ENCODE measurements at places on chromosomes 11 and 22. TPM values are rescaled to one million over a fixed set of nuclear protein-coding genes. Genes with fewer than 3 reads are reported as not detected.

- no peak overlapping the region for H3K27ac ChIP-seq
- DNase-seq: no peak
- H3K4me1 ChIP-seq: no peaks in the 10 kb centered on the region
- no peaks in the 10 kb centered on the region for H3K27me3 ChIP-seq
Measured at GRCh38 chr11:132373405-132374143, 1003.2 kb downstream of the NTM start.

DNA sequence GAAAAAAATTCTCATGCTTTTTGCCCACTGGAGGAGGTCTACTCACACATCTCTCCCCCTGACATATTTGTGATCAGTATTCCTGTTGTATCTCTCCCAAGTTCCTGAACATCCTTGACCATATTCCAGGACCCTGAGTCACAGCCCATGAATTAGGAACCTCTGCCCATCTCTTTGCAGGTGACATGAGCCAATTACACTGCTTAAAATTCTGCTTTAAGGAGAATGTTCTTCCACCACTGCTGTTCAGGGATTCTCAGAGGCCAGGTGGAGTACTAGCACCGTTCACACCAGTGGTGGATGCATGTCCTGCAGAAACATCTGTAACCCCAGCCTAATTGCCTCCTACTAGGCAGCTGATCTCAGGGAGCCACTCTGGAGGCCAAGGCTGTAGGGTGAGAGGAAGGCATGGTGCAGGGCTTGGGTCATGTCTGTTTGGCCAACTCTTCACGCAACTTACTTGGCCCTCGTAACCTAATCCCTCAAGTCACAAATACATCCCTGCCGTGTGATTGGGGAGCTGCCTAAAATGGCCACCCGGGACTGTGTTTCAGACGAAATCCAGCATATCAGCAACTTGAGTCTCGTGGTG, 104.8 kb downstream of the GGTLC2 start:
- H3K4me1 ChIP-seq: peaks cover 7% of the 10 kb centered on the region
- no peaks in the 10 kb centered on the region for H3K36me3 ChIP-seq
- H3K27ac ChIP-seq: no peak overlapping the region
- no peak overlapping the region for H3K4me3 ChIP-seq
- DNase-seq: no peak

DNA sequence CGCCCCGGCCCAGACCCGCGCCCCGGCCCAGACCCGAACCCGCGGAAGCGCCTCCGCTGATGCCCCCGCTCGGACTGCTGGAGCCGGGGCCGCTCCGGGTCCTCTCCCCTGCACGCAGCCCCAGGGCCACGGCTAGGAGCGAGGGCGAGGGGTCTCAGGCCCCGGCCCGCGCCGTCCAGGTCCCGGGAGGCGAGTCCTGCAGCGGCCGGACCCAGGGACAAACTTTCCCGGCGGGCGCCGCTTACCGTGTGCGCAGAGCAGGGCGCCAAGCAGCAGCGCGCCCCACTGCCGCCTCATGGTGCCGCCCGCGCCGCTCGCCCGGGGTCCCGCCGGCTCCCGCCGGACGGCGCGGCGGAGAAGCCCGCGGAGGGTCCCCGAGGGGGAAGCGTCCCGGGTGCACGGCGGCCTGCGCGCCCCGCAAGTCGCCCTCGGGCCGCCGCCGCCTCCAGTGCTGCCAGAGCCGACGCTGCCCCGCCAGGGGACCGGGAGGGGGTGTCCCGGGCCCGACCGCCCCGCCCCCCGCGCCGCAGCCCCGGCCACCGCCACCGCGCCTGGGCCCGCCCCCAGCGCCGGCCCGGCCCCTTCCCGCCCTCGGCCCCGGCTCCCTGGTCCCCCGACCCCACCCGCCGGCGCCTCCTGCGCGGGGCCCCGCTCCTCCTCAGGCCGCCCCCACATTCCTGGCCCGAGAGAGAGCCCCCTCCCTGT, at the start of gene LRP4:
Gene LRP4, minus strand, starts transcription at position 468 of the 705 bp plus-strand sequence. Its CDS starts 171 bp downstream, at position 297.
- peak; percentile 79 for DNase-seq
- peaks cover 52% of the 10 kb centered on the region for H3K4me1 ChIP-seq

OAF gene
- 58.5 TPM for polyA plus RNA-seq

DNA sequence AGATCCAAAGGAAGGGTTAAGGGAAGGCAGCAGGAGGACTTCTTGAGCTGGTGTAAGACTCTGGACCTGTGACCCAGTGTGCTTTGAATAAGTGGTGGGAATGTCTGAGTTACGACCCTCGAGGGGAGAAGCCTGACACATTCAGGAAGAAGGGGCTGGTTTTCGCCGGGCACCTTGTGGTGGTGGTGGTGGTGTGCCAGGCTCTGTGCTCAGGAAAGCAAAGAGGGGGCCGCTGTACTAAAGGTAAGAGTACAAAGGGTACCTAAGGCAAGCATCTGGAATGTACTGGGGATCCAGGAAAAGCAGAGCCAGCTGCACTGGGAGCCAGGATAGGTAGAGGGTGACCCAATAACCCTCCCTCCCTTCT, 6.3 kb downstream of the KLHL35 start:
- H3K4me1 ChIP-seq: peaks cover 25% of the 10 kb centered on the region
- H3K27me3 ChIP-seq: peaks cover 38% of the 10 kb centered on the region
- peaks cover 13% of the 10 kb centered on the region for H3K36me3 ChIP-seq
- no peak for DNase-seq
- H3K27ac ChIP-seq: no peak overlapping the region

SLC15A3 gene
- polyA plus RNA-seq: 12.3 TPM
